ENCODE measurements at places on chromosomes 7 and 10.
A peak's percentile ranks its signal among the peaks of the same experiment; 100 is the strongest.

DNA sequence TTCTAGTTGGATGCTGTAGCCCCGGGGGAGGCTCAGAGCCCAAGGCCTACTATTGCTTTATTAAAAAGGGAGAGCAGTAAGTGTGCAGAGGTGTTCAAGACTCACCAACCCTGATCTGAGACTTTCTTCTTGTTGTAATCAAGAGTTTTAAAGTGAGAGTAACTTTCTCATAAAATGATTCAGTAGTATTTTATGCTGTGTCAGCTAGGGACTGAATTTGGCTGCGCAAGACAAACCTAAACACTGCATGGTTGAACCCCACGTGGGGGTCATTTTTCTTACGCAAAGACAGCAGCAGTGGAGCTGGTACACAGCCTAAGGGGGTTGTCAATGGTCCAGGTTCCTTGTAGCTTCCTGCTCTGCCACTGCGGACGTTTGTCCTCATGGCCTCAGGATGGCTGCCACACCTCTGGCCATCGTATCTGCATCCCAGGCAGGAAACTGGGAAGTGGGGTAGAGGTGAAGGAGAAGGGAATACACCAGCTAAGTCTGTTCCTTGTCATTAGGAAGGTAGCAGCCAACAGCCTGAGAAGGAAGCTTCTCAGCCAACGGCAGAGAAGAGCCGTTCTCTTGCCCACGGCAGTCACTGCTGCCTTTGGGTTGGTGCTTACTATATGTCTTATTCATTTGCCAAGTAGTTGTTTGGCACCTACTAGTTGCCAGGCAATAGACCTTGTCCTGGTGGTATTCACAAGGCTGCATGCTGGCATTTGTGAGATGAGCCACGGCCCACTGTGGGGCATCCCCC, 44.7 kb downstream of the ELFN1 start:
- DNase-seq, result no peak

DNA sequence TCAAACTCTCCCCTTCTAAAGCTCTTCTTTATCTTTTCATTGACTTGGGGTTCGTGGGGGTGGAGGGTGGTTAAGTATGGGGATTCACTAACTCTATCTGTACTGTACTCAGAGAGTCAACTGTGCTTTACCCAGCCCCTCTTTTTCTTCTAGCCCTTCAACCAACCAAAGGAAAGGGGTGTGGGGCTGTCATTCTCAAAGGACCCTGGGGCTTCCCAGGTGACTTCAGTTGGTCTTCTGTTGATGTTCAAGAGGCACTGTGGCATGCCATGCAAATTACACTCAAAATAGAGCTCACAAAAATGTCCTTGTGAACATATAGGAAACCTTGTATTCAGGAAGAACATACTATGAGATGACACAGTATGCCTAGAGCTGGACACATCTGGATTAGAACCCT, 16.9 kb upstream of the RHOBTB1 start:
- no peak for DNase-seq

DNA sequence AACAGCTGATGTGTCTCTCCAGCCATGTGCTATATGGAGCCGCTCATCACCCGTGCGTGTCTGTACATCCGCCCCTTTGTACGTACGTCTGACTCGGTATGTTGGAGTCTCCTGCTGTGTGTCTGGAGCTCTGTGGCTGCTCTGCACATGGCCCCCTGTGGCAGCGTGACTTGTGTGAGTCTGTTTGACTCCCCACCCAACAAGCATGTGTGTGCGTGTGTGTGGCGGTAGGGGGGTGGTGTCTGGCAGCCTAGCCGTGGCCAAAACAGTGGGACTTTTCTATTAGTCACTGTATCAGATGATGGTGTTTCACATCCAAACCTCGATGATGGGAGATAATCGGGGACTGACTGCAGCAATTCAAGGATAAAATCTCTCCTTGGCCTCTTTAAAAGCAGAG, 94.1 kb downstream of the COL13A1 start:
- DNase-seq, result no peak

GRCh38 chr10:1291178-1292090, 235.2 kb downstream of the WDR37 start:
- DNase-seq, result no peak

- no peak for DNase-seq
Measured at GRCh38 chr7:12809476-12809875, 122.0 kb downstream of the ARL4A start.

DNA sequence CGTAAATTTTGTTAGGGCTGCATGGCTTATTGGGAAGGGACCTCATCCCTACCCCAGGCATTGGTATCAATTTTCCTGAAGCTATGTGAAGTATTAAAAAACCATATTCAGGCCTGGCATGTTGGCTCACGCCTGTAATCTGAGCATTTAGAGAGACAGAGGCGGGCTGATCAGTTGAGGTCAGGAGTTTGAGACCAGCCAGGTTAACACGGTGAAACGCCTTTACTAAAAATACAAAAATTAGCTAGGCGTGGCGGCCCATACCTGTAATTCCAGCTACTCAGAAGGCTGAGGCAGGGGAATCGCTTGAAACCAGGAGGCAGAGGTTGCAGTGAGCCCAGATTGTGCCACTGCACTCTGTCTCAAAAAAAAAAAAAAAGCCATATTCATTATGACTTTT, 7.1 kb downstream of the TASOR2 start:
- DNase-seq, result no peak

- no peak for DNase-seq
Measured at GRCh38 chr10:46285300-46285699, 1.5 kb upstream of the ANTXRL start.

- DNase-seq, result no peak
Measured at GRCh38 chr7:127988751-127989150, 42.5 kb downstream of the LRRC4 start.

DNA sequence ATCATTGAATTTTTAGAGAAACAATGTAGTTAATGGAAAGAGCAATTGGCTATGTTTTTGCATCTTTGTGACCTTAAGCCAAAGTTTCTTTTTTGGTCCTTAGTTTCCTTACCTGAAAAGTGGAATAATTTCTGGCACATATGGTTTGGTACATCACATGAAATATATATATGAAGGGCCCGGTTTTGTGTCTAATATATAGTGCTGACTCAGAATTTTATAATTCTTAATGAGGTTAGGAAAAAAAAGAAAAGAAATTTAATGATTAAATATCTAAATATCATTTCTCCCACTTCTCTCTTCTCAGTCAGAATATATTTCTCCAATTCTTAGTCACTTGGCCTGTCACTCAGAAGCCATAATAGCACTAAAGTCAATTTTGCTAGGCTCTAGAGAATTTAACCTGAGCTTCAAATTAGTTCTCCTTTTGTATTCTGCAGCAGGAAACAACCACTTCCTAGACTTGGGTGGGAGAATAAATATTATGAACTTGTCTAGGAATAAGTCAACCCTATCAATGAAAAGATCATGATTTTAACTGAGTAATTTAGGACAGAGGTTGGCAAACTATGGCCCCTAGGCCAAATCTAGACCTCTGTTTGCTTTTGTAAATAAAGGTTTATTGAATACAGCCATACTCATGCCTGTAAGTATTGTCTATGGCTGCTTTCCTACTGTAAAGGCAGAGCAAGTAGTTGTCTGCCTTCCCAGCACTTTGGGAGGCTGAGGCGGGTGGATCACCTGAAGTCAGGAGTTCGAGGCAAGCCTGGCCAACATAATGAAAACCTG, 34.6 kb downstream of the PPP1R9A start:
- DNase-seq, result no peak

DNA sequence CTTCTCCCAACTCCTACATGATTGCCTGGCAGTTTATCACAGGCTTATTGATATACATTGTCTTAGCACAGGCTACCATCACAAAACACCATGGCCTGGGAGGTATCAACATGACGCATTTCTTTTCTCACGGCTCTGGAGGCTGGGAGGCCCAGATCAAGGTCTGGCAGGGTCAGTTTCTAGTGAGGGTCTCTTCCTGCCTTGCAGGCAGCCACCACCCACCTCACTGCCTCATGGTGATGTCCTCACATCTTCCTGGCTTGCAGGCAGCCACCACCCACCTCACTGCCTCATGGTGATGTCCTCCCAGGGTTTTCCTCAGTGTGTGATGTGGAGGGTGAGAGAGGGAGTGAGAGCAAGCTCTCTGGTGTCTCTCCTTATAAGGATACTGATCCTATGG, 599.3 kb upstream of the MKI67 start:
- DNase-seq, result no peak

DNA sequence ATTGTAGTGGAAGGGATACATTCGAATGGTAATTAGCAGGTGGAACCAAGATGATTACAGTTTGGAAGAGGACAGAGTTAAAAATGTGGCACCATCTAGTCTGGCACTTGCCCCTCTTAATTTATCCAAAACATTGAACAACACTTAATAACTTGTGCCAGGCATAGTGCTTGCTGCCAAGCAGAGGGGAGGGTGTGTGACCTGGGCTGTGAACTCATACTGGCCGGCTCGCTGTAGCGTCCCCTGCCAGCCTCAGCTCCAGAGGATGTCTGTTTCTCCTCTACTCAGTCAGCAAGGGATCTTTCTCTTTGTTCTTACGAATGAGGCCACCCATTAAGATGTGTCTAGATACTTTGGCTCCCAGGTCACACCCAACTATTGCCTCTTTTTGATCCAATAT, 179.4 kb upstream of the INHBA start:
- no peak for DNase-seq

GRCh38 chr10:18505456-18506118, 145.8 kb downstream of the NSUN6 start:
- no peak for DNase-seq

GRCh38 chr10:71756311-71757191, 16.8 kb downstream of the VSIR start:
- DNase-seq, result no peak

- peak; percentile 72 for DNase-seq
Measured at GRCh38 chr7:29989257-29989995, at the start of gene SCRN1. Gene SCRN1 (minus strand): TSS chr7:29989801. CDS start chr7:29969067, 20,734 bp downstream.

DNA sequence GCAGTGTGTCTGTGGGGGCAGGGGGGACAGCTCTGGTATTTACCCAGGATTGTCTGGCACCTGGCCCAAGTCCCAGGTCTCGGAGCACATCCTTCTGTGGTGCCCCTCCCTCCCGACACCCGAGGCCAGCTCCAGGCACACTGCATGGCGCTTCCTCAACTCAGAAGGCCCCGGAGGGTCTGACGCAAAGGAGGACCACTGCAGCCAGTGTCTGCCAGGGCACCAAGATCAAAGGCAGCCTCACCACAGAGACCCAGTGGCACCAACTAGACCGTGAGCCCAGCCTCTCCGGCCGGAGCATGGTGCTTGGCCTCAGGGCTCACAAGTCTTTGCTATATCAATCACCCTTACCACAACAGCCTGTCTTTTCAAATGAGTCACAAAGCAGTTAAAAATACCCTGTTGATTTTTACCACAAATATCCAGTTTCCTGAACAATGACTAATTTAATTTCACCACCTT, 99.3 kb upstream of the DDC start:
- no peak for DNase-seq

GRCh38 chr10:38093816-38094157, 350 bp upstream of the ZNF37A start:
- DNase-seq, result no peak

- no peak for DNase-seq
Measured at GRCh38 chr7:125084196-125084595, 154.6 kb upstream of the POT1 start.

DNA sequence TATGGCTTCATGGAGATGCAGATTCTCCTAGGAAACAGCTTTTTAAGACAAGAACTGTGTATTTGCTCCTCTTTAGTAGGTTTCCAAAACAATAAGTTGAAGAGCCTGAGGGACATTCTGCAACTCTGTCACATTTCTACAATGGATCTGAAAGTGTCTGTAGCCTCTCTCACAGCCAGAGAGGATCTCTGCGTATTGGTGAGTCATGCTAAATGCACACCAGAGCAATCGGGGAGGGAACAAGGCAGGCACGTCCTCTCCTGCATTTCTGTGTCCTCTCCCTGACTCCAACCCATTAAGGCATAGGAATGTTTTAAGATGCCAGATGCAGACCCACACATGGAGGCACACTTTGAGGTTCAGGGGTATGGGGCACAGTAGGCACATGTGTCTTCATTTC, 1126.4 kb upstream of the GHITM start:
- no peak for DNase-seq

DNA sequence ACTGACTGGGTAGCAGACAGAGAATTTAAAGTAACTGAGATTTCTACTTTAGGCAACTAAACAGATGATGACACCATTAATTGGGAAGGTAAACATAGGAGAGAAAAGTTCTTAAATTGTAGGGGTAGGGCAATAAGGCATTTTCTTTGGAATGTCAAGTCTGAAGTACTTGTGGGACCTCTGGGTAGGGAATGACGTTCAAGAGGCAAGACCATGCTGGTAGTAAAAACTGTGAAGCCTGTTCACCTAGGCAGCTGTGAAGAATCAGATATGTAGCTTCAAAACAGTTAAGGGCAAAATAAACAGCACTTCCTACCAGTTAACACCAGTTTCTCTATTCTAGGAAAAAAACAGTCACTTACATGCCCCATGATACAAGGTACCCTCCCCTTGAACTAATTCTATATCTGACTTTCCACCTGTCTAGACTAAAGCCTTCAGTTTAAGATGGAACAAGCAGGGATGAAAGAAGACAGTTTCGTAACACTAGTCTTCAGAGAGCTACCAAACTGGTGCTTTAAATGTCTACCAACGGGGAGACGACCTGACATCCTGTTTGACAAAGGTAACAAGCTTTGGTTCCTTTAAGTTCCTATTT, 63.1 kb upstream of the KCNIP2 start:
- no peak for DNase-seq

DNA sequence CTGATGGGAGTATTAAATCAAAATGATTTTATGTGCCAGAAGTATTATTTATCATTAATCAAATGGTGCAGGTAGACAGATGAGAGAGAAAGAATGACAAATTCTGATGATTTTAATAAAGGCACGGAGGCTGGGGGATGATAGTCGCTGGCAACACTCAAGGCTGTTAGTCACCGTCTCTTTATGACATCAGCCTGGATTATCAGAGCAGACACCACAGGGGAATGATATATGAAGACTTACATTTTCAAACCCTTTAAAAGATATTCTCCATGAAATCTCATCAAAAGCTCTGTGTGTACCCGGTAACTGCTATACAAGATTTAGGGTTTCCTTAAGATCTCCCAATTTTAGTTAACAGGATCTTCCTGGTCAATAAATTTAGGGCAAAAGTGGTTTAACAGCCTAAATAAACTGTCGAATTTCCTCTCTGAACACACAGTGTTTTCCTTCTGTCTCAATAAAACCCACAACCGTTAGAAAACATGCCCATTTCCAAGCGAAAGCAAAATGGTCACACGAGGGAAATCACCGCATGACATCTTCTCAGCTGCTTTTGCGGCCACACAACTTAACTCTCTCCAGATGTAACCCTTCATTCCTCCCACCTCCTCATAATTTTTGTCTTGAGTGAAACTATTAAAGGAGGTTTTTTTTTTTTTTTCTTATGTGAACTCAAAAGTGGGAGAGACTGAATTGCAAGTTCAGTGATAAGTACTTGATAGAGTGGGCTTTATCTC, 133.2 kb upstream of the FAM171A1 start:
- DNase-seq, result no peak

- DNase-seq, result no peak
Measured at GRCh38 chr10:56370217-56371113, 9.4 kb upstream of the ZWINT start.

DNA sequence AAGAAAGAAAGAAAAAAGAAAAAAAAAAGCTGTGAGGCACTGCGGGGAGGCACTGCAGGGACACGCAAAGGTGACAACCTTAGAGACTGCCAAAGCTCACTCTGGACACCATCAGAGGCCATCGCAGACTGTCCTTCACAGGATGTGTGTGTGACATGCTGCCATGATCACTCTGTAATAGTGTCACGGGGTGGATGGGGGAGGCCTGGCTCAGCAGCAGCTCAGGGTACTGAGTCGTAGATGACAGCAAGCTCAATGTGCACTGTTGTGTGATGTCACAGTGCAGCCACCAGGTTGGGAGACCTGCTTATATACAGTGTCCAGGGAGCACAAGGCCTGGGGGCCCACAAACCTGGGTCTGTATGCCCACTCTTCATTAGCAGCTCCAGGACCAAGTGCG, 83.3 kb downstream of the SLIT1 start:
- no peak for DNase-seq
